ENCODE measurements at places on chromosomes 7 and 10. TPM values are rescaled to one million over a fixed set of nuclear protein-coding genes. Genes with fewer than 3 reads are reported as not detected.

EBLN1 gene
- total RNA-seq = not detected

ASB10 gene
- not detected for total RNA-seq

GHRHR gene
- total RNA-seq = not detected

GLI3 gene
- total RNA-seq = 3.4 TPM

Data from uterine smooth muscle cell (primary cell).